Transverse colon (tissue), 4 donors: ENCODE measurements at places on chromosomes 2 and 18. TPM values are rescaled to one million over a fixed set of nuclear protein-coding genes. Genes with fewer than 3 reads are reported as not detected.

IRS1 gene
- total RNA-seq = 14.6 TPM

MPP4 gene
- total RNA-seq = not detected

BMP10 gene
- not detected for total RNA-seq

RIT2 gene
- total RNA-seq = not detected

DNA sequence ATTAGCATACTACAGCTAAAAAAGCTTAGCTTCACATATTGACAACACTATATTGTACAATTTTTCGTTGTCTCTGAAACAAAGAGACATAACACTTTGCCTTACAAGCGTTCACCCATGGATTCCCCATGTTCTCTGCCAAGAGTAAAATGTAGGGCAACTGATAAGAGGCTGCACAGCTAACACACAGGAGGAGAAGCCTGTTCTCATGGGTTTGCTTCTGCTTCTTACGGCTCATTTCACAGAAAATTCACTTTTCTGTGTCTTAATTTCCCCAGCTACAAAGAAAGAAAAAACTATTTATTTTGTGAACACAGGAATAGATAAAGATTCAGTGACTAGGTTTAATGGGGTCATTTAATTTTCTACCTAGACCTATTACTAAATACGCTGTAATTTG is 182.8 kb upstream of the DLGAP1 start:
- no peak for DNase-seq
- no peaks in the 10 kb centered on the region for H3K4me1 ChIP-seq
- no peak overlapping the region for H3K4me3 ChIP-seq

GRCh38 chr2:215439404-215439803 is 3.5 kb upstream of the FN1 start:
- no peak for DNase-seq
- no peak overlapping the region for H3K27ac ChIP-seq
- H3K4me3 ChIP-seq = no peak overlapping the region
- H3K27me3 ChIP-seq = peaks cover 48% of the 10 kb centered on the region

DNA sequence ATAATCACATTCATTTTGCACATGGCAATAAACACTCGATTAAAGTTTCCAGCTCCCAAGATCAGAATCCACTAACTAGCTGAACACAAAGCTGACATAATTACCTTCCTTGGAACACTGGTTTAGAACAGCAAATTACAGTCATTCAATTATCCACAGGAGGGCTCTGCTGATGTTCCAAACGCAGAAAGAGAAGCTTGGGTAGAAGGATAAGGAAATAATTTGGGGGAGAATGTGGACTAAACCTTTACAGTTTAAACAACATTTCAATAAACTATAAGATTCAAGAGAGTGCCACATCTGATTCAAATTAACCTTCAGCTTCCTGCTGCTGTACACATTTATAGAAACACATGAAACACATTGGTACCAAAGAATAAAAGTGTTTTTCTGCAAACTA is 67.8 kb upstream of the ARL4C start:
- H3K27me3 ChIP-seq = no peaks in the 10 kb centered on the region
- H3K4me1 ChIP-seq = no peaks in the 10 kb centered on the region
- H3K36me3 ChIP-seq = no peaks in the 10 kb centered on the region
- no peak overlapping the region for H3K4me3 ChIP-seq
- no peak for DNase-seq

DNA sequence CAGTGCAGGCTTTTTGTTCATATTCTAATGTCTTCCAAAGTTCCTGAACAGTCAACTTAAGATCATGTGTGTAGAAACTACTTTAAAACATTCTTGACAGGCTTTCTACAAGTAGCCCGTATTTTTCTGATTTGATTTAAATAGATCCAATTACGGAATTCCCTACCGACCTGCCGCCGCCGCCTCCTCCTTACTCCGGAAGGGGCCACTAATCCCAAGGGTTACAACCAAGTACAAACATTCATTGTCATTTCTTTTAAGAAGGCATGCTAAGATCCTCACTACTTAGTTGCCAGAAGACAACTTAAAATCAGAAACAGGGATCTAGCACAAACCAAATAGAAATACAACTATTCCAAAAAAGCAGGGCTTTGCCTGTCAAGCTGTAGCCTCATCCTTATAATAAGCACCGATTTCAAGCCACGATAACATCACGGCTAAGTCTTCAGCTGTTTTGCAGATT is 784 bp downstream of the WDR33 start:
- DNase-seq = peak; percentile 39
- H3K36me3 ChIP-seq = no peaks in the 10 kb centered on the region
- peak overlapping the region; percentile 95 for H3K27ac ChIP-seq
- no peaks in the 10 kb centered on the region for H3K27me3 ChIP-seq
- peak overlapping the region; percentile 96 for H3K4me3 ChIP-seq
- peaks cover 21% of the 10 kb centered on the region for H3K4me1 ChIP-seq

DNA sequence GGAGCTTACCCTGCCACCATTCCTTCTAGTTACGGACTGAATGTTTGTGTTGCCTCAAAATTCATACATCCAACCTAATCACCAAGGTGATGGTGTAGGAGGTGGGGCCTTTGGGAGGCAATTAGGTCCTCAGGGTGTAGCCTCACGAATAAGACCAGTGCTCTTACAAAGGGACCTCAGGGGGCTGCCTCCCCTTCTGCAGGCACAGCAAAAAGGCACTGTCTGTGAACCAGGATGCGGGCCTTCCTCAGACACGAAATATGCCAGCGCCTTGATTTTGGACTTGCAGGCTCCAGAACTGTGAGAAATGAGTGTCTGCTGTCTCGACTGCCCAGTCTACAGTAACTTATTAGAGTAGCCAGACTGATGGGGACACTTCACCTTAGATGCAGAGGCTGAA is 150.4 kb upstream of the HDAC4 start:
- DNase-seq = no peak
- H3K27ac ChIP-seq = no peak overlapping the region
- peaks cover 7% of the 10 kb centered on the region for H3K27me3 ChIP-seq
- no peaks in the 10 kb centered on the region for H3K4me1 ChIP-seq
- no peaks in the 10 kb centered on the region for H3K36me3 ChIP-seq

GRCh38 chr18:3706279-3707097 is 256.5 kb downstream of the TGIF1 start:
- no peak overlapping the region for H3K4me3 ChIP-seq
- no peak for DNase-seq
- H3K36me3 ChIP-seq = no peaks in the 10 kb centered on the region
- H3K27me3 ChIP-seq = no peaks in the 10 kb centered on the region
- peaks cover 38% of the 10 kb centered on the region for H3K4me1 ChIP-seq

- H3K4me3 ChIP-seq = no peak overlapping the region
- H3K27ac ChIP-seq = no peak overlapping the region
- H3K27me3 ChIP-seq = peaks cover 5% of the 10 kb centered on the region
- DNase-seq = no peak
- H3K36me3 ChIP-seq = no peaks in the 10 kb centered on the region
These were observed 1.2 kb upstream of the DSC2 start for GRCh38 chr18:31103423-31103822.

GRCh38 chr2:239670463-239671120 is 269.8 kb upstream of the HDAC4 start:
- H3K27ac ChIP-seq = no peak overlapping the region
- no peak for DNase-seq
- H3K36me3 ChIP-seq = no peaks in the 10 kb centered on the region
- H3K4me1 ChIP-seq = no peaks in the 10 kb centered on the region

- DNase-seq = no peak
- no peaks in the 10 kb centered on the region for H3K27me3 ChIP-seq
- no peaks in the 10 kb centered on the region for H3K36me3 ChIP-seq
- H3K27ac ChIP-seq = no peak overlapping the region
These were observed 80.8 kb upstream of the ACSL3 start for GRCh38 chr2:222780051-222780450.

DNA sequence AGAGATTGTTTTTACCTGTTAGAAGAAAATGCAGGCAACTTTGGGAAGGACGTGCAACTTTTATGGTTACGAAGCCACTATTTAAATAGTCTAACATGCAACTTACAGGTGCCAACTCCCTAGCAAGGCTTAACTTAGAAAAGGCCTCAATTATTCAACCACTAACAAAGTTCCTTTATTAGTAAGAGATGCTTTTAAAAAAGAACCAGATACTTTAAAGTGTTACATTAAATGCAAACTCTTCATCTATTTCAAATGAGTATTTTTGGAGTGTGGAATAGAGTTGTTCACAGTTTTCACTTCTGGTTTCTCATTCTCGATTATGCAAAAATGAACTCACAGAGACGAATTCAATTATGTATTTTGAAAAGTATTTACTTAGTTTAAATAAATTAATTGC is 51.7 kb downstream of the PELI1 start:
- H3K27me3 ChIP-seq = no peaks in the 10 kb centered on the region
- H3K4me1 ChIP-seq = no peaks in the 10 kb centered on the region
- no peak for DNase-seq
- no peak overlapping the region for H3K27ac ChIP-seq
- no peaks in the 10 kb centered on the region for H3K36me3 ChIP-seq
- no peak overlapping the region for H3K4me3 ChIP-seq

DNA sequence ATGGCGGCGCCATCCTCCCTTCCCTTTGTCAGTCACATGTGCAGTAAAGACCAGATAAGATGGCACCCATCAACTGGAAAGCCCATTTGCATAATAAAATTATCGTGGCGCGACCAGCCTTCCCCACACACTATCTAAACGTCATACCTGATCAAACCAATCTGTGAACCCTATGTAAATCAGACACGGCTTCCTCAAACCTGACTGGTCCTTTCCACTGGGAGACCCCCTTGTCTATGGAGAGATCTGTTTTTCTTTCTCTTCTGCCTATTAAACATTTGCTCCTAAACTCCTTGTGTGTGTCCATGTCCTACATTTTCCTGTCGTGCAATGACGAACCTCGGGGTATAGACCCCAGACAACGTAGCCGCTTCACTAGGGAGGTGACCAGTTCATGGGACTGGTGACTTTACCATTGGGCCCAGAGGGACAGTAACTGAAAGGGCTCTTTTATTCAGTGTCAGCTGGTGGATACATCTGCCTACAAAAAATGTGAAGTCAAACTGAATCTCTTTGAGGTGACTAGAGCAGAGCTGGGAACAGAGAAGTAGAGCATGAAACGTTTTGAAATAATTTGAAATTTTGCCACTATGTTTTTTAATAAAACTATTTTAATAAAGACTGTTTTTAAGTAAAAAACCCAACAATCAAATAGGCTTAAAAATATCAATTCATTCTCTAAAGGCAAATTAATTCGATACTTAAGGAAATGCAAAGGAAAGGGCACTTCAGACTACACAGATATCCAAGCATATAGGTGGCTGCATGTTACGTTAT is 87.5 kb downstream of the SOCS6 start:
- peaks cover 15% of the 10 kb centered on the region for H3K4me1 ChIP-seq
- DNase-seq = no peak

- H3K27me3 ChIP-seq = no peaks in the 10 kb centered on the region
- H3K36me3 ChIP-seq = no peaks in the 10 kb centered on the region
- no peak overlapping the region for H3K4me3 ChIP-seq
- no peak for DNase-seq
- no peaks in the 10 kb centered on the region for H3K4me1 ChIP-seq
These were observed 76.7 kb downstream of the RNF144A start for GRCh38 chr2:6993936-6994335.

DNA sequence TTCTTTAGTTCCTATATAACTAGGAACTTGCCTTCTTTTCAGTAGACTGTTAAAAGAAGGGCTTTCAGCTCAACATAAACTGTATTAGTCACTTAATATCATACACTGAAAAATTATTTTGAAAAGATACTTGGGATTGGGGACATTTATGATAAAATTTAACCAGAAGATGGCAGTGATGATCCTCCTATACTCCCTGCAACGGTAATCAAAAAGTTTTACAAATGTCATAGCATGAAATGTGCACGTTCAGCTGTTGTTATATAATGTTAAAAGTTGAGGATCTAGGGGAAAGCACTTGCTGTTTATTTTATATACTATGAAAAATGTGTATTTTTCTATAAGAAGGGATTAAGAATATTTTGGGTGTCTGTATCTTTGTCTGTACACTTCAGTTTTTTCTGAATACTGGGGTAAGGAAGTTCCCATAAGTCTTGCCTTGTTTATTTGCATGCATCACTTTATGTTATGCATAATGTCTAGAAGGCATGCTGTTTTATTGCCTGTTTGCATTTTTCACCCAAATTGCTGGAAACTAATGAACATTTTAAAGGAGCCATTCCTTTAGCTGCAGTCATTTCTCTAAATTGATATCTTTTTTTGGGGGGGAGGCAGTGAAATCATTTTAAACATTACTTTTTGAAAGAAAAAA is 19.0 kb downstream of the DYNC1I2 start:
- H3K27me3 ChIP-seq = no peaks in the 10 kb centered on the region
- peaks cover 6% of the 10 kb centered on the region for H3K4me1 ChIP-seq
- H3K4me3 ChIP-seq = no peak overlapping the region
- no peak overlapping the region for H3K27ac ChIP-seq

DNA sequence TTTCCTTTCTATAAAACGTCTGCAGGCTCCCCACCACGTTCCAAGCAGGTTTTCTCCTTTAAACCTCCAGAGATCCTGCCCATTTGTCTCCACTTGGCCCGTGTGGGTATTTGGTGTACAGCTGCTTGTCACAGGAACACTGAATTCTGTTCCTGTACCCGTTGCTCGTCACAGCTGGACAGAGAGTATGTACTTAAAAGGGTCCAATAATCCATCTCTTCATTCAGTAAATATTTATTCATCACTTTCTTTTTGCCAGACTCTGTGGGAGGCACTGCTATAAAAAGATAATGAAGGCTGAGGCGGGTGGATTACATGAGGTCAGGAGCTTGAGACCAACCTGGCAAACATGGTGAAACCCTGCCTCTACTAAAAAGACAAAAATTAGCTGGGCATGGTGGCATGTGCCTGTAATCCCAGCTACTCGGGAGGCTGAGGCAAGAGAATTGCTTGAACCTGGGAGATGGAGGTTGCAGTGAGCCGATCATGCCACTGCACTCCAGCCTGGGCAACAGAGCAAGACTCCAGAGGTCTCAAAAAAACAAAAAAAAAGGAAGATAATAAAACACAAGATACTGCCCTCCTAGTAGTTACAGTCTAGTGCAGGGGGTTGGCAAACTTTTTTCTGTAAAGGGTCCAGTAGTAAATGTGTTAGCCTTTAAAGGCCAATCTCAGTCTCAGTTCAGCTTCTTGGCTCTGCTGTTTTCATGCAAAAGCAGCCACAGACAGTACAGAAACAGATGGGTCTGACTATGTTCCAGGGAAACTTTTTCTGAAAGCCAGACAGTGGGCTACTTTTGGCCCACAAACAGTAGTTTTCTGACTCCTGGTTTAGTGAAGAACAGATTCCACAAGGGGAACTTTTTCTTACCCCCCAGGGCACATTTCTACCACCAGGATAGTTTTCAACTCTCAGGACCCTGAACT is 309.9 kb upstream of the RAB12 start:
- no peak for DNase-seq
- H3K4me1 ChIP-seq = no peaks in the 10 kb centered on the region
- no peaks in the 10 kb centered on the region for H3K27me3 ChIP-seq

GRCh38 chr2:110820128-110820527 is 87.8 kb downstream of the ACOXL start:
- H3K36me3 ChIP-seq = no peaks in the 10 kb centered on the region
- no peak for DNase-seq
- H3K27me3 ChIP-seq = no peaks in the 10 kb centered on the region
- H3K4me3 ChIP-seq = no peak overlapping the region
- no peak overlapping the region for H3K27ac ChIP-seq
- no peaks in the 10 kb centered on the region for H3K4me1 ChIP-seq

GRCh38 chr2:124308319-124309062 is 283.4 kb downstream of the CNTNAP5 start:
- H3K36me3 ChIP-seq = no peaks in the 10 kb centered on the region
- no peak overlapping the region for H3K4me3 ChIP-seq
- no peak overlapping the region for H3K27ac ChIP-seq
- no peak for DNase-seq
- H3K27me3 ChIP-seq = no peaks in the 10 kb centered on the region
- H3K4me1 ChIP-seq = no peaks in the 10 kb centered on the region
